Omental fat pad (tissue), 4 donors: ENCODE measurements at places on chromosomes 2 and 18. TPM values are rescaled to one million over a fixed set of nuclear protein-coding genes. Genes with fewer than 3 reads are reported as not detected.

GRCh38 chr2:62504657-62505056, 1.3 kb downstream of the TMEM17 start:
- no peak for DNase-seq

- no peak for DNase-seq
Observed at GRCh38 chr2:16639431-16639830, 26.2 kb downstream of the CYRIA start.

The GPR39 gene
- not detected for total RNA-seq

GRCh38 chr2:68238955-68239822, 13.1 kb downstream of the PPP3R1 start:
- no peak for DNase-seq

DNA sequence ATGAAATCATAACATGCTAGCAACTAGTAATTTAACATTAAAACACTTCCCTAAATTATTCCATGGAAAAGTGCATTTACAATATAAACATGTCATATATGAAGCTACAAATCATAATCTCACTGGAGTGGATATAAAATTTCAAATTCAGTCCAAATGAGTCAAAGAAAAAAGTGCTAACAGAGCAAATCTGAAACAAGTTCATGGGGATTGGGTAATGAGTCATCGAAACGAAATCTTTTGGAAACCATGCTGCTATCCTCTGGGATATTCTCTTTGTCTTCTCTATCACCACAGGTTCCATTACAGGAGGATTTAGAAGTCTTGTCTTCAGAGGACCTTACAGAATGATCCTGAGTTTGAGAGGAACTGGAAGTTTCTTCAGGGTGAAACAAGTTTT, 34.1 kb downstream of the STK17B start:
- no peak for DNase-seq

DNA sequence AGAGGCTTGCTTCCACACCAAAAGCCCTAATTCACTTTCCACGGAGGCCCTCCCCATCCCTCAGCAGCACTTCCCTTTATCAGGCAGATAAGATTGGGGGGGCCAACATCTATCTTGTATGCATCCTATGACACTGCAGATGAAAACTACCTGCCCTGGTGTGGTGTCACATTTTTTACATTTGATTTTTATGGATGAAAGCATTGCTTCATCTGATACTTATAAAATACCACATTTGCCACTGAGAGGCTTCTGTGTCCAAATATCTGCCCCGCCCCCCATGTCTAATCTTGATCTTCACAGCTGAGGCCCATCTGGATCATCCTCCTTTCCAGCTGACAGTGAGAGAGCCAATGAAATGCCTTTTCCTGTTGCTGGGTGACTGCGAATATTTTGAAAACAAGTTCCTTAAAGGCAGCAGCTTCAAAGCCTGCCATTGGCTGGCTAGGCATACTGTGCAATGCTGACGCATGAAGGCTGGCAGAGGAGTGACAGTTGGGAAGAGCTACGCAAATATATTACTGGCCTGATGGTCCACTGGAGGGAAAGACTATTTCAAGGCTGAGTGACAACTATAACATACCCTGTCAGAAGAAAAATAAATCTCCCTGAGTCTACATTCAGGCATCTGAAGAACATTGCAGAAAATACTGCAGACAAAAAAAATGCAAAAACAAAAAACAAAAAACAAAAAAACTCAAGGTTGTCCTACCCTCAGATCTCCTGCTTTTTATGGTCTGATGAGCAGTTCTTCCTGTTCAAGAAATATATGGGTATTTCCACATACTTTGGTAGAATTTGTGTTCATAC, 318.7 kb downstream of the PDE11A start:
- peak; percentile 62 for DNase-seq

DNA sequence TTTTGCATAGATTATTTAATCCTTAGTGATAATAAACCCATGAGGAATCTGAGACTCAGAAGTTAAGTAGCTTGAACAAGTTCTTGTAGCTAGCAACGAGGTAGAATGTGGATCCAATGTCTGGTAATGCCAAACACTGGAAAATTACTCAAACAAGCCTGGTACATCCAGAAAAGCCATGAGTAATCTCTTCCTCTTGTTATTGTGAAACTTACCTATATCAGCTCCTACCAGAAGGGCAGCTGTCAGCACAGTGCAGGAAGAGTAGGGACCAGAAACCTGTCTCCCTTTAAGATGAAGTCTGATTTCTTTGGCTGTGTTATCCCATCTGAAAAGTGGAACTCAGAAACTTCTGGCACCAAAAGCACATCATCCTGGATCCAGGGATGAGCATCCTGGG, 7.7 kb upstream of the SERPINB8 start:
- DNase-seq = no peak

GRCh38 chr18:34224423-34225217, at the start of gene NOL4:
NOL4 (minus strand) TSS chr18:34224913; CDS start chr18:34223253, 1,660 bp downstream.
- no peak for DNase-seq

DNA sequence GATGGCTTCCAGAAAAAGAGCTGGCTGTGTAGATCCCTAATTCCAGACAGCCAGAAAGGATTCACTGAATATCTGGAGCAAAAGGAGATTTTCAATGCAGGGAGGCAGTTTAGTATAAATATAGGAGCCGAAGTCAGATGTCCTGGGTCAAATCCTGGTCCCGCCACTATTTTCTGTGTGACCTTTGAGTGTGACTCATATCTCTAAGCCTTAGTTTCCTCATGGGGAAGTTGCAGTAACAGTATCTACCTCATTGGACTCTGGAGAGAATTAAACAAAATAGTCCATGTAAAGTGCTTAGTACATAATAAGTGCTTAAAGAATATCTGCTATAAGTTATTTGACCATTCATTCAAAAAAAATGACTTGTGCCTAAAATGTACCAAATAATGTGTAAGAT, 52.1 kb upstream of the ITGA6 start:
- DNase-seq = no peak

GRCh38 chr2:62631160-62632085, 74.1 kb upstream of the EHBP1 start:
- no peak for DNase-seq

DNA sequence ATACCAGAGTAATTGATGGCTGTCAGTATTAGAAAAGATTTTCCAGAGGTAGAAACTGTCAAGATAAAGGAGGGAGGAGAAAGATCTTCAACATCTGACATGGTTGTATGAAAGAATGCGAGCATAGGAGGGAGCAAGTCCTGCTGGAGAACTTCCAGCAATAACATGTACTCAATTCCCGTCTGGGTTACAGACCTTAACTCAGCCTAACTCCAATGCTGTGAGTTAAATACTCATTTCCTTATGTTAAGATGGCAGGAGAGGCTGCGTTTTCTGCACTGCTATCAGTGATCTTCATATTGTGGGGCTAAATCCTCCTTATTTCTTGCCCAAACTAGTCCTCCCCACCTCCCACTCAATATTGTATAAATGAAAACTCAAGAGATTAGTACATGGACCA, 6.7 kb upstream of the CERS6 start:
- DNase-seq = no peak

GRCh38 chr18:43916984-43917383, 639.7 kb upstream of the SYT4 start:
- DNase-seq = no peak

GRCh38 chr2:166831930-166832329, 56.4 kb upstream of the XIRP2 start:
- DNase-seq = no peak

GRCh38 chr2:230958820-230959756, 34.0 kb upstream of the GPR55 start:
- no peak for DNase-seq

DNA sequence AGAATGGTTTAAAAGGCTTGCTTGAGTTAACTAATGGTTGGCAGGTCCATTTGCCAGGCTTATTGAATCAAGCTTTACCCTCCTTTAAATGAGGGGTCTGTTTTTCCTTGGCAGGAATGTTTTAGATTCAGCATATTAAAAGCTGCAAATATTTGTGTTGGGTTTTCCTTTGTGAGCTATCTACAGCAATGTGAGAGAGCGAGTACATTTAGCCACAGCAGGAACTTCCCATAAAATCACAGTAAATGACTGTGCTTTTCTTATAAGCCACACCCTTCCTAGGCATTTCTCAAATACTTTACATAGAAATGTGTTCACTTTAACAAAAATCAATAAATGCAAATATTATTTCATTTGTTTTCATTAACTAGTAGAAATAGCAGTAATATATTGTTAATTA, 23.9 kb downstream of the CALCRL start:
- no peak for DNase-seq

DNA sequence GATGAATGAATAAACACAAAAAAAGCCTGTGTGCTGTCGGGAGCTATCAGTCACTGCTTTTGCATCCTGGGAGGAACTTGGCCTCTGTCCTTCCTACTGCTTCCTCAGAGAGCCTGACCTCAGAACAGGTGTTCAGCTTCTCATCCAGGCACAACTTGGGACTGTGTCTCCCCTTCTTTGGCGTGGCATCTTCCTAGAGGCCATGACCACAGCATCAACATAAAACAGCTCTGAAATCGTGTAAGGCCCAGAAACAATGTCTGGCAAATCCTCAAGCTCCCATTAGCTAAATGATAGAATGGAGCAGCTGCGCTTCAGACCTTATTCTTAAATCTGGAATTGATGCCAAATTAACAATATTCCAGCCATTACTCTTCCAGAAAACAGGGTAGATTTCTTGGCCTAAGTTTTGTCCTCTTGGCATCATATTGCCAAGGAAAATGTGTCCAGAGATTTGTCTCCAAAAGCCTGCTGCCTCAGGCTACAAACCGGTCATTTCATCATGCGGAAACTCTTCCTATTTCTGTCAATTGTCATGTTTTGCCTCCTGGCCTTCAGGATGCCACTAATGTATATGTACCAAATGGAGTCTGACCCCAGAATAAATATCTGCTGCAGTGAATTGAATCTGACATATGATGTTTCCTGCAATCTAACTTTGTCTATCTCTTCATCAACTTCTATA, 53.2 kb upstream of the RAB27B start:
- no peak for DNase-seq

- no peak for DNase-seq
Observed at GRCh38 chr2:195687320-195688086, 30.5 kb downstream of the SLC39A10 start.

DNA sequence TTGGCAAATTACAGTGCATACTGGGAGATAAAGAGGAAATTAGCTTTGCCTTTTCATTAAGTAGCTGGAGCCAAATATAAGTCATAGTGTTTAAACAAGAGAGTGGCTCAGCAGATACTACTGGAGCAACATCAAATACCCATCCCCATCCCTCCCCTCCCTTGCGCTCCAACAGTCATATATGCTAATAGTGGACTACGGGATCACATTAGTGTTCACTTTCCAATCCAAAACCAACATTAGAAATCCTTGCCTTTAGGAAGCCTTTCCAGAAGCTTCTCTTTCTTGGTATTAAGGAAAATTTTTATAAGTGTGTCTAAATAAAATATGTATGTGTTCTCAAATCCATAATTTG, 1669.3 kb downstream of the SUCLG1 start:
- DNase-seq = no peak

The IL36RN gene
- not detected for total RNA-seq

GRCh38 chr2:206873423-206873822, 65.9 kb upstream of the CPO start:
- DNase-seq = no peak

DNA sequence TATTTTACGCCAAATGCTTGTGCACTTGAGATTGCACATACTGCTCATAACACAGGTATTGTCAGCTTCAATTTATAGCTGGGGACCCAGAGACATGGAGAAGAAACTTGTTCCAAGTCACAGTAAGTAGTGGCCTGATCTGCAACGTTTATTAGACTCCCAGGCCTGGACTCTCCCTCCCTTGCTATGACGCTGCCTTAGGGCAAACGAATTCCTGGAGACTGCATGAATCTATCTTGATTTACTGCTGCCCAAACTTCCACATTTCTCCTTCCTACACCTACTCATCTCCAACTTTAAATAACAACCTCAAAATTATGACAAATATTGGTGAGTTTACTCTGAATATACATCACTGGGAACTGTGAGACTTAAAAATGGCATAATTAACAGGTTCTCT, 145.1 kb upstream of the CCDC195 start:
- DNase-seq = no peak

DNA sequence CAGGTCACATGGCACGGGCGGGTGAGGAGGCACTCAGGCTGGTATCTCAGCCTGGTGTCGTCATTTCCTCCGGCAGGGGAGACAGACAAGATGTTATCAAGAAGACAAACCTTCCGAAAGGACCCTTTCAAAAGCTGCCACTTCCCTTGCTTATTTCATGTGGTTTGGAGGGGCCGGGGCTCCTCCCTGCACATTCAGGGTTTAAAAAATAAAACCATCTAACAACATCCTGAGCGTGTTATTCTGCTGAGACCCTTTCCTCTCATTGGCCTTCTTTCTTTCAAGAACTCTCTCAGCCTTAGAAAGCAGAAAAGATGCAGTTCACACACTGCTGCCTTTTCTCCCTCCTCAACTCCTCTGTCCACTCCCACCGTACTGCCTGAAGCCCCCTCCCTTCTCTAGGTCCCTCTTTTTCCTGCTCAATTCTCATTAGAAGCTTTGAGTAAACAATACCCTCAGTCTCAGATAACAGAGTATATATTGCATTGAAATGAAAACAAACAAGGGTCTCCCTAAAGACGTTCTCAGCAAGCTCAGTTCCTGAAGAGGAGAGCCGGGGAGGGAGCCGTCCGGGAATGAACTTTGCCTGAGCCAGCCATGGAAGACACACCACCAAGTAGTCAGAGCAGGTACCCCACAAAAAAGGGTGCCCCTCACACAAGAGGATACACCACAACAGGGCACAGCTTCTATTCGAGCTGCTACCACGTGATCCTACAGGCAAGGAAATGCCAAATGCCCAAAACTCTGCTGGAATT, 9.7 kb downstream of the SMAD7 start:
- no peak for DNase-seq

The TNFAIP6 gene
- 3.4 TPM for total RNA-seq

The ABI2 gene
- 22.9 TPM for total RNA-seq

- no peak for DNase-seq
Observed at GRCh38 chr2:180523621-180524340, 456.6 kb upstream of the UBE2E3 start.

DNA sequence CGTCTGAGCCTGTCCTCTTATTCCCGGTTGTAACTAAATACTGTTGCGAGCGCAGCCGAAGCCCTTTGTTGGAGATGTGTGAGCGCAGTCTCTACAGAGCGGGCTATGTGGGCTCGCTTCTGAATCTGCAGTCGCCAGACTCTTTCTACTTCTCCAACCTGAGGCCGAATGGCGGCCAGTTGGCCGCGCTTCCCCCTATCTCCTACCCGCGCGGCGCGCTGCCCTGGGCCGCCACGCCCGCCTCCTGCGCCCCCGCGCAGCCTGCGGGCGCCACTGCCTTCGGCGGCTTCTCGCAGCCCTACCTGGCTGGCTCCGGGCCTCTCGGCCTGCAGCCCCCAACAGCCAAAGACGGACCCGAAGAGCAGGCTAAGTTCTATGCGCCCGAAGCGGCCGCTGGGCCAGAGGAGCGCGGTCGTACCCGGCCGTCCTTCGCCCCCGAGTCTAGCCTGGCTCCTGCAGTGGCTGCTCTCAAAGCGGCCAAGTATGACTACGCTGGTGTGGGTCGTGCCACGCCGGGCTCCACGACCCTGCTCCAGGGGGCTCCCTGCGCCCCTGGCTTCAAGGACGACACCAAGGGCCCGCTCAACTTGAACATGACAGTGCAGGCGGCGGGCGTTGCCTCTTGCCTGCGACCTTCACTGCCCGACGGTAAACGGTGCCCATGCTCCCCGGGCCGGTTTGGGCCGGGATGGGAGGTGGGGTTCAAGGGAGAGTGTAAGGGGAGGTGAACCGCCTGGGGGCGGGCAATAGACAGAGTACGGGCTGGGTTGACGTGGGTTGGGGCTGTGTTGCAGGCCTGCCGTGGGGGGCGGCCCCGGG, at the start of gene HOXD12:
HOXD12 (plus strand) TSS at position 68 of the 819 bp plus-strand sequence; CDS start at position 75, 7 bp downstream.
- no peak for DNase-seq

The AKAIN1 gene
- not detected for total RNA-seq

The MYO7B gene
- total RNA-seq = 0.38 TPM

The PAIP2B gene
- 3.0 TPM for total RNA-seq
